T47D (cell line): ENCODE measurements at places on chromosomes 5 and 9.

- DNase-seq, result no peak
Measured at GRCh38 chr5:178350361-178351220, 118.0 kb upstream of the PHYKPL start.

GRCh38 chr9:131012396-131012917 is 3.5 kb downstream of the LAMC3 start:
- DNase-seq, result no peak

DNA sequence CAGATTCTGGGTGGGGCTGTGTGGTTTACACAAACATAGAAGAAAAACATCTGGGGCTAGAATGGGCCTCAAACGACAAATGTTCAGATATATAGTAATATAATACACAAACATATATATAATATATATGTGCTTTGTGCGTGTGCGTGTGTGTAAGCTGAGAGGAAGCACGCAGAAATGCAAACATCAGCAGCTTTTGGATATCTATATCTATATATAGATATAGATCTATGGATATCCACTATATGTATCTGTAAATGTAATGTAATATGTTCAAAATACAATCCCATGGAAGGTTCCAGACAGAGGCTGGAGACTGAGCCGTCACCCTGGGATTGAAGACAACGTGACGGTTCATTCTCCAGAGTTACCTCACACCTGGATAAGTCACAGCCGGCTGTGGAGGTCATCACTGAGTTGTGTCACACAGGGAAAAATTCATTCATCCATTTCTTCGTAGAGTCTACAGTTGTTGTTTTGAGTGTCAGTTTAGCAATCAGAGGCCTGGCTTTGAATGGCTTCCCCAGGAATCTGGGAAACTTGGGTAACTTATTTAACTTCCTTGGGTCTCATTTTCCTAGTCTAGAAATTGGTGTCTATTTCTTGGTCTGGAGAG is 123.0 kb upstream of the CPEB4 start:
- DNase-seq, result no peak

GRCh38 chr9:91186632-91187108 is 175.0 kb downstream of the AUH start:
- DNase-seq, result no peak

DNA sequence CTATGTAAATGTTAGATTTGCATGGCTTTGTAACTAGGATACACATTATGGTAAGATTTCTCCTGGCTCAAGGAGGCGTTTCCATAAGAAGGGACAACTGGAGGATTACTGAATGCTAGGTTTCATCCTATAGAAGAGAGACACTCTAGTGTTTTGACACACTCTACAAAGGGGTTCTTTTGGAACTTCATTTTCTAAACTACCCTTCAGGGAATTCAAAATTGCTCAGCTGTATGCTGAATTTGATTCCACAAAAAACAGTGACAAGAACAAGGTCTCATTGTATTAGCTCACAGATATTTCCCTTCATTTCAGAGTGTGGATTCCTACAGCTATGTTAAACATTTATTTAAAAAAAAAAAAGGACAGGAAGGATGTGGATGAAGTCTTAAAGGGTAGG is 151.7 kb downstream of the PPP2R2B start:
- no peak for DNase-seq

DNA sequence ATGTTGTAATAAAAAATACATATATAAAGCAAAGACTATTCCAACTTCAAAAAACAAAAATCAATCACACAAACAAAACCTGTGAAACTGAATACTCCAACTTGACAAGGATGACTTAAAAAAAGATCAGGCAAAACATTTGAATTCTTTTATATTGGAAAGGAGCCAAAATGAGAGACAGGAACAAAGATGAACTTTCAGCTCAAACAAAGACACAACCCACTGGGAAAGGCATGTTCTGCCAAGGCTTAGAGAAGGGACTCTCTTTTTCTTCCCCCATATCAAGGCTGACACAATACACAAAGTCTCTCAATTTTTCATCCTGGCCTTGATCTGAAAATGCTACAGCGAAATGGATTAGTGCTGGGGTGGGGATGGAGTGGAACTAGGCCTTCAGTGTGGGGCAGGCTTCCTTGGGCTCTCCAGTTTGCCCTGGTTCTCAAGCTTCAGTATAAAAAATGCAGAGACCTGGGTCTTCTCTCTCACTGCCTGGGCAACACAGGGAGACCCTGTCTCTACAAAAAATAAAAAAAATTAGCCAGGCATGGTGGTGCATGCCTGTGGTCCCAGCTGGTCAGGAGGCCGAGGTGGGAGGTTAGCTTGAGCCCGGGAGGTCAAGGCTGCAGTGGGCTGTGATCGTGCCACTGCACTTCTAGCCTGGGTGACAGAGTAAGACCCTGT is 11.6 kb upstream of the FAM169A start:
- no peak for DNase-seq

GRCh38 chr5:150338546-150338945 is 19.0 kb upstream of the TCOF1 start:
- no peak for DNase-seq
